Activated CD4-positive, alpha-beta T cell treated with anti-CD3 and anti-CD28 coated beads for 1 hour (primary cell): ENCODE measurements at places on chromosomes 7 and 10.

DNA sequence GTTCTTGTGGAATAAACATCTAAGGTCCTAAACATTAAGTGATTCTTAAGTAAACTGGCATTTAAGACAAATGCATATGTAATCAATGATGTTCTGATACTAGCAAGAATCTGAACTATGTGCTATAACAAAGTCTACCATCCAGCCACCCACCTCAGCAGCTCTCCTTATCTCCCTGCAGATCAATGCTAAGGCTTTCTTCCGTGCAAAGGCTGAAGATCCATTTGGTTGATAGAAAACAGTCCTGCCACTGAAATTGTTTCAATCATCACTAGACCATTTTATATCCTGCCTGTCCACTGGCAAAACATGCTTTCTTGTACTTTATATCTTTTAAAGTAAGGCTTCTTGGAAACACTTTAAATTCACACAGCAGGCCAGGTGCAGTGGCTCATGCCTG, 6.3 kb upstream of the SMKR1 start:
- no peak for DNase-seq

DNA sequence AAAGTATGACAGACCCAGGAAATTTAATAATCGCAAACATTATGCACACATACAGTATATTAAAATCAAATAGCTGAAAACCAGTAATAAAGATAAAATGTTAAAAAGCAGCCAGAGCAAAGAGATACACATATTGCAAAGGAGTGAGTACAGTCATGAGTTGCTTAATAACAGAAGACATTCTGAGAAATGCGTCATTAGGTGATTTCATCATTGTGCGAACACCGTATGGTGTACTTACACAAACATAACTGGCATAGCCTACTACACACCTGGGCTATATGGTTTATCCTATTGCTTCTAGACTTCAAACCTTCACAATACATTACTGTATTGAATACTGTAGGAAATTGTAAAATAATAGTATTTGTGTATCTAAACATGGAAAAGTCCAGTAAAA, 367.6 kb downstream of the NXPH1 start:
- no peak for DNase-seq

GRCh38 chr7:81929386-81929785, 159.5 kb upstream of the HGF start:
- DNase-seq, result no peak

- DNase-seq, result no peak
Measured at GRCh38 chr10:54905578-54906192, 104.7 kb upstream of the PCDH15 start.

- no peak for DNase-seq
Measured at GRCh38 chr10:101588879-101589278, 758 bp downstream of the DPCD start.

GRCh38 chr10:58573144-58573543, 60.5 kb downstream of the BICC1 start:
- no peak for DNase-seq
